ENCODE measurements at places on chromosomes 3 and 15. TPM values are rescaled to one million over a fixed set of nuclear protein-coding genes. Genes with fewer than 3 reads are reported as not detected.

Gene CADPS
- 118 TPM for polyA plus RNA-seq

Gene CPNE9
- 0.32 TPM for polyA plus RNA-seq

Gene KLF15
- 0.46 TPM for polyA plus RNA-seq

Gene CAND2
- 21.8 TPM for polyA plus RNA-seq

Gene KLHL25
- polyA plus RNA-seq = 45.7 TPM

Gene CLDN11
- 0.98 TPM for polyA plus RNA-seq

Gene GOLGA8T
- not detected for polyA plus RNA-seq

Gene MST1R
- 4.2 TPM for polyA plus RNA-seq

Gene WNT5A
- polyA plus RNA-seq = 0.59 TPM

Gene SLC22A14
- polyA plus RNA-seq = 0.16 TPM

Gene CACNA2D2
- 7.8 TPM for polyA plus RNA-seq

Gene INKA1
- 1.7 TPM for polyA plus RNA-seq
